ENCODE measurements at places on chromosomes 3 and 15.

- DNase-seq, result no peak
Measured at GRCh38 chr15:35126236-35126635, 41.1 kb upstream of the NANOGP8 start.

GRCh38 chr15:42110367-42110766 lies 16.0 kb upstream of the PLA2G4D start:
- no peak for DNase-seq

DNA sequence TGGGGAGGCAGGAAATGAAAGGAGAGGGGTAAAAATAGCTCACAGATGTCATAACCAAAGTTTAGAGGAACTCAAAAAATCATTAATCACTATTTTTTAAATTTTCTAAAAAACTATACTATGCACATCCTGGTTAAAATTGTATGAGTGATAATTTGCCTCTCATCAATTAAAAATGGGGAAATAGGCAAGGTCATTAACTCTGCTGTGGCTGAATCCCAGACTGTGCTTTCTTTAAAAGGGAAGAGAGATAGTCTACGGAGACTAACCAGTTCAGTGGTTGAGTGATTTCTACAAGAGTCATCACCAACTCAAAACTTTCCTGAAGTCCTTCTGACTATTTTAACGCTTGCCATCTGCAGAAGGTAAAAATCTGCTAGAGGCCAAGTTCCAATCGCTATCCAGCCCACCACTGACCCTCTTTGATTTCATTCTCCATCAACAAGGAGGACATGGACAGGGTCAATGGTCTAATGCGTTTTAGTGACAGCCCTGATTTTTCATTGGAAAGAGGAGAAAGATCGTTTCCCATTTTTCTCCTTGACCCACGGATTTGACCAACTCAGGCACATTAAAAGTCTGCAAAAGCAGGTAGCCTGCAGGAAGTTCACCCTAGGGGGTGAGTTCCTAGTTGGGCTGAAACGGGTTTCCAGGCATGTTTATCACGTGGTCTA lies 850 bp downstream of the SUCLG2 start:
- DNase-seq, result no peak

GRCh38 chr15:99212406-99212805 lies 37.0 kb downstream of the TTC23 start:
- no peak for DNase-seq

DNA sequence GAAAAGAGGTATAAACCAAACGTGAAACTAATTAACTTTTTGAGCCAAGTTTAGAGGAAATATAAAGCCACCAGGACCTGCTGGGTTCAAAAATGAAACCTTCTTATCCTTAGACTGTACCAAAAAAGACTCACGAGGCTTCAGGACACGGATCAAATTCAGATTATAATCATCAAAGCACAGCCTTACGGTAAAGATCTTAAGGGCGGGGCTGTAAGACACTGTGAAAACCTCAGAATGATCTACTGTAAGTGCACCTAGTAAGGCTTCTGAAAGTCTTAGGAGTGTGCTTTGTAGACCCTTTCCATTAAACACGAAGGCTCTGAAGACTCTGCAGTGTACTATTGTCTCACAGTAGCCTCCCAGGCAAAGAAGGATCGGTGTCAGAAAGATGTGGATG lies 26.8 kb downstream of the TARS3 start:
- no peak for DNase-seq

DNA sequence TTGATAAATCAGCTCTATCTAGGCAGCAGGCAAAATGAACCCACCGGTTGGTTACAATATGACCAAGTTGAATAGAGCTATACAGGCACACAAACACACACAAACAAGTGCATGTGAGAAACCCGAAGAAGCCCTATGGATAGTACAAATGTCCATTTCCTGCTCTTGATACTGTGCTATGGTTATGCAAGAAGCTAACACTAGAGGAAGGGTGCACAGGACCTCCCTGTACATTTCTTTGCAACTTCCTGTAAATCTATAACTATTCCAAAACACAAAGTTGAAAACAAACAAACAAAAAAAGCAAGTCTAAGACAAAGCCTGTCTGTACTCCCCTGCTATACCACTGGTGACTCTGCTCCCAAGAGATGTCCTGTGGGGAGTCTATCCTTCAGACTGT lies 8.2 kb upstream of the FAM240A start:
- no peak for DNase-seq

GRCh38 chr3:30770387-30770786 lies 124.1 kb downstream of the GADL1 start:
- no peak for DNase-seq

GRCh38 chr3:13674538-13675185 lies 125.7 kb downstream of the FBLN2 start:
- no peak for DNase-seq

- no peak for DNase-seq
Measured at GRCh38 chr3:53236112-53236841, 19.5 kb downstream of the TKT start.

GRCh38 chr3:150371741-150372254 lies 36.3 kb upstream of the TSC22D2 start:
- no peak for DNase-seq

DNA sequence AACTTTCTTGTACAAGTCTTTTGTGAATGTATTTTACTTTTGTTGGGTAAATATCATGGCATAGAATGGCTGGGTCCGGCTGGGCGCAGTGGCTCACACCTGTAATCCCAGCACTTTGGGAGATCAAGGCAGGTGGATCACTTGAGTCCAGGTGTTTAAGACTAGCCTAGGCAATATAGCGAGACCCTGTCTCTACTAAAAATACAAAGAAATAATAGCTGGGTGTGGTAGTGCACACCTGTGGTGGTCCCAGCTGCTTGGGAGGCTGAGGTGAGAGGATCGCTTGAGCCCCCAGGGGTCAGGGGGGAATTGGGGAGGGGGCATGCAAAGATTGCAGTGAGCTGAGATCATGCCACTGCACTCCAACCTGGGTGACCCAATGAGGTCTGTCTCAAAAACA lies 52.9 kb downstream of the ANP32A start:
- no peak for DNase-seq

DNA sequence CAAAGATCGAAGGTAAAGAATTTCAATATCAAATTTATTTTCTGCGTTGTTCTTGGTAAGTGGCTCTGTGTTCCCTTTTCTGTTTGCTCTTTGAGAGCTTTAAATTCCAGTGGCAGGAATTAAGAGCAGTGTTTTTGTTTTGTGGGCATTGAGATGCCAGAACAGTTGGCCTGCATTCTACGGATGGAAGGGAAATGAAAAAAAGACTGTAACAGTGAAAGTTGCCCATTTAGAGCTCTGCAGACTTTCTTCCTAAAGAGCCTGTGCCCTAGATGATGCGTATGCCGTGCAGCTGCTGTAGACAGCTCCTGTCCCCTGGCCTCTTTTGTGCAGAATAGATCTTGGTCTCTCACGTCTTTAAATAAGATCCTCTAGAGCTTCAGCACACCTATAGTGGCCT lies 58.8 kb downstream of the KAT2B start:
- DNase-seq, result no peak

DNA sequence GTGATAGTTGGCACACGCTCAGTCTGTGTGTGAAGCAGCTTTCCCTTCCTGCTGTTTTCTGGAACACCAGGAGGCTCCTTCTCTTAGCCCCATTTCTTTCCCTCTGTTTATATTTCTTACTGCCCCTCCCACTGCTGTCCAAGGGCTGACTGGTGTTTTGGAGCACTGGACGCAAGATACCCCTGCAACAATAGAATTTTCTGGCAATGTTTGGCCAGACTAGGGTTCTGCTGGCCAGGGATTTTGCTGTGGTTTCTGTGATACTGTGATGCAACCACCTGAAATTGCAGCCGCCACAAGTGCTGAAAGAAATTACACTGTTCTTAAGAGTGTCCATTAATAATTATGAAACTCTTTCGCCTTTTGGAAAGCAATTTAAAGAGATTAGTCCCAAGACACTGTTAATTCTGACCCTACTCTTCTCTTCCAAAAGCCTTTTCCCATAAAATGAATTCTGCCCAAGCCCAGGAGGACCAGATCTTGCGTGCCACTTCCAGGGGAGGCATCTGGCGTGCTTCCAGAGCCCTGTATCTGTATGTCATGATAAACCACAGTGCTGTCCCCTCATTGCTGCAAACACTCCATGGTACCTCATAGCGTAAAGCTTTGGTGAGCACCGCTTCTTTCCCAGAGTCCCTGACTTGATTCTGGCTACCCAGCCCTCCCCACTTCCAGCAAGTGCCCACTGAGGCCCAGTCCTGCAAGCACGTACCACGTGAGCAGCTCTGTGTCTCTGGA lies 159.4 kb upstream of the CHRM5 start:
- no peak for DNase-seq

DNA sequence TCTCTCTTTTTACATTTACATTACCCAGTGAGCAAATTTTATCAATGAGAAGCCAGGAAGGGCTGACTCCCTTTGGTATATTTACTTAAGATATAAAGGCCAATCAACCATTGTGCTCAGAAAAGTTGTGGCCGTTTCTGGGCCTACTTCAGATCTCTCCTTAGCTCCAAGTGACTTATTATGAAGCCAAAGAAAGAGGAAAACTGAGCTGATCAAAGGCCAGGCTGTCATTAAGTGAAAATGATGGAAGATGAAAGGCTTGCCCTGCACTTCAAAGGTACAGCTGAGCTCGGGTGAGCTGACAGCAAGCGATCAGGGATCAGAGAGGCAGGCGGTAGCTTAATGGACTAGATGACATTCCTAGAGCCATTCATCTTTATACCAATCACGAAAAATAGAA lies 24.8 kb downstream of the VGLL4 start:
- DNase-seq, result no peak

DNA sequence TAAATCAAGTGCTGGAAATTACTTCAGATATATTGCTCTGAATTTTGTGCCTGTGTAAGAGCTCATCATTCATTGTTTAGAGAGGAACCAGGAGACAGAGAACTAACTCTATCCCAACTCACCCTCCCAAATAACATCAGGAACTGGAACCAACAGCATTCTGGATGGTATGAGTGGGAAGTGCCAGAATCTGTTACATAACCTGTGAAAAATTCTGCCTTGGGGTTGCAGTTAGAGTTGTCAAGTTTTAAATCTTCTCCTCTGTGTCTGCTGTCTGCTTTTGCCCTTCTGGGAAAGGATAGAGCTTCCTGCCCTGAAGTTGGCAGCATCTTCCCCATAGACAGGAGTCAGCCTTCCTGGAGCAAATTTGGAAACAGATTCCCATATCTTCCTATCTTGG lies 41.2 kb downstream of the TIMP4 start:
- DNase-seq, result no peak

- no peak for DNase-seq
Measured at GRCh38 chr3:69099576-69099975, 14.8 kb downstream of the ARL6IP5 start.

DNA sequence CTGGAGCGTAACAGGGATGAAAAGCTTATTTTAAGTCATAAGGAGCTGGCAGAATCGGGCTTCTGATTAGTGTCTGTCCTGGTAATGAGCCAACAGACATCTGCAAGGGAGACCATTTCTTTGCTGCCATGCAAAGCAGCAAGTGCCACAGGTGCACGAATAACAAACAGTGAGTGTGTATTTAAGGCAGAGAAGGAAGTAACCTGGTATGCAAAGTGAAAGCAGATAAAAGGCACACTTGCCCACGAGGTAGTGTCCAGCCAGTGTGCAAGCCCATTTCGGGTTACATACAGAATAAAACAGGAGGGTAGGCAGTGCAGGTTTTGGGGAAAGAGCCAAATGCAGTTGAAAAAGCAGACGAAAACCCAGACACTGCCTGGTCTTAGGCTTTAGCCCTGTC lies 1153.7 kb downstream of the SI start:
- DNase-seq, result no peak

GRCh38 chr3:194854659-194855390 lies 169.1 kb downstream of the FAM43A start:
- DNase-seq, result no peak

- no peak for DNase-seq
Measured at GRCh38 chr3:160765211-160765610, 9.2 kb downstream of the PPM1L start.

DNA sequence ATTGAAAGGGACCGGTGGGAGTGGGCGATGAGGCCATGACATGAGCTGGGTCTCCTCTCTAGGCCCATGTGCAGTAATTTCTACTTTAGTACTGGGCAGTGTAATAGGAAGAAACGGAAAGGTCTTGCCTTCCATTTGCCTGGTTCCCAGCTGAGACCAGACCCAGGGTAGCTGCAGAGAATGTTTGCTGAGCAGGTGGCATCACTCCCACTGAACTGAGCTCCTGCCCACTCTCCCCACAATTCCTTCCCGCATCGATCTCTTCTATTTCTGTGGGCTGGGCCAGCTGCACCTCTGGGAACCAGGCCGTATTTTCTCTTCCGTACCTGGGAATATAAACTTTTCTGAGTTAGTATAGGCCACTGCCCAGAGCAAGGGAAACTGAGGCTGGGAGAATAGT lies 15.8 kb downstream of the ESYT3 start:
- DNase-seq, result no peak
